ENCODE measurements at places on chromosomes 3 and 15. TPM values are rescaled to one million over a fixed set of nuclear protein-coding genes. Genes with fewer than 3 reads are reported as not detected.

The PTX3 gene
- total RNA-seq: 464 TPM

The CLN6 gene
- 5.6 TPM for total RNA-seq

The ERC2 gene
- total RNA-seq: 0.26 TPM

The CLDN16 gene
- total RNA-seq: under 0.01 TPM

The CPNE9 gene
- not detected for total RNA-seq

The AMT gene
- 2.6 TPM for total RNA-seq

The NOX5 gene
- total RNA-seq: 0.33 TPM

All from fibroblast of lung (primary cell).